ENCODE measurements at places on chromosomes 3 and 15.

- DNase-seq: no peak
Observed at GRCh38 chr3:42572278-42572677, 9.5 kb downstream of the SEC22C start.

DNA sequence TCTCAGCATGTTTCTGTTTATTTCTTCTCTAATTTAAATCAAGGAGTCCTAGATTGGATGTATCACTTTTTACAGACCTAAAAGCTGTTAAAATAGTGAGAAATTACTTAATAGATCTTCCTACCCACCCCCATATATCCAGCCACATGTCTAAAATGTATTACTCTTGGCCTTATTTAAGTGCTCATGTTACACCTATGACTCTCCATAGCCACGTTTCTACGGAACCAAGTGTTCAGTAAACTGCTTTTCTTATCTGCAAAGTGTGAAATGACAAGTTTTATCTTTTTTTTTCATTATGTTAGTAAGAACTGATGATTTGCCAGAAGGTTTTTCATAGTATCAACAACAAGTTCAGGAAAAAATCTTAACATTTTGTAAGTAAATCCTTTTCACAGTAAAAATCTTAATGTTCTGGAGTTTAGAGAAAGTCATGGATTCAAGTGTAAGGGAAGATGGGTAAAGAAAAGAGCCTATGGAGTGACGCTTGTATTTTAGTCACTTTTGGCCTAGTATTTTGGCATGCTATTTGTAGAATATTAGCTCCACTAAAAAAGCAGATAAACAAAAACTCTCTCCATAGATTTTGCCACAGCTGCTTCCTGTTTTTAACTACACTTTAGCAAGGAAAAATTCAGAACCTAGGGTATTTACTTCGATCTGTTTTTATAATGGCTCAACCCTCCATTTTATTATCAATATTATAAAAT, 41.2 kb upstream of the IGSF10 start:
- no peak for DNase-seq

- no peak for DNase-seq
Observed at GRCh38 chr15:92801774-92802464, 98.2 kb upstream of the CHD2 start.

DNA sequence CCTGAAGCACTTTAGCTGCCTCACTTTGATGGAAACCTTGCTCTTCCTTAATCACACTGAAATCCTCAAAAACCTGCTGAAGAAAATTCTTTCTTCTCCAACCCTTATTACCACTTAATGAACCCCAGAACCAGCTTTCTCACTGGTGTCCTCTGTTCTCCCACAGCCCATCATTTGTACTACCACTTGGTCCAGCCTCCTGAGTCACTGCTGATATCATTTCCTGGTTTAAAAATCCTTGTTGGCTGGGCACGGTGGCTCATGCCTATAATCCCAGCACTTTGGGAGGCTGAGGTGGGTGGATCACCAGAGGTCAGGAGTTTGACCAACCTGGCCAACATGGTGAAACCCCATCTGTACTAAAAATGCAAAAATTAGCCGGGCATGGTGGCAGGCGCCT, 418.6 kb upstream of the KCNMB2 start:
- DNase-seq: no peak

DNA sequence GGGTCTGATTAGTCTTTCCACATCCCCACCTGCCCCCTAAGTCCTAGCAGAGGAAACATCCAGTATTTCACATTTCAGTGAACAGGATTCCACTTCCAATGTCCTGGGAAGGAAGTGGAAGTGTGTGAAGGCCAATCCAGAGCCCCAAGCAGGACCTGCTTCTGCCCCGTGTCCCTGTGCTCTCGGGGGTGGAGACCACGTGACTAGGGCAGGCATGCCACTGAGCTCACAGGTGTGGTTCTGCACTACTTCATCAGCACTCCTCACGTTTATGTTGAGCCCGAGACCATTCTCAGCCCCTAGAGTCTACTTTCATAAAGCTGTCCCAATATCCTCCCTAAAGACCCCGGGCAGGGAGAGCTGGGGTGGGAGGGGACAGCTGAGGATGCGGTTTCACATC, 84.3 kb downstream of the RAB11A start:
- no peak for DNase-seq

GRCh38 chr15:39747326-39747725, 35.3 kb downstream of the FSIP1 start:
- DNase-seq: no peak

DNA sequence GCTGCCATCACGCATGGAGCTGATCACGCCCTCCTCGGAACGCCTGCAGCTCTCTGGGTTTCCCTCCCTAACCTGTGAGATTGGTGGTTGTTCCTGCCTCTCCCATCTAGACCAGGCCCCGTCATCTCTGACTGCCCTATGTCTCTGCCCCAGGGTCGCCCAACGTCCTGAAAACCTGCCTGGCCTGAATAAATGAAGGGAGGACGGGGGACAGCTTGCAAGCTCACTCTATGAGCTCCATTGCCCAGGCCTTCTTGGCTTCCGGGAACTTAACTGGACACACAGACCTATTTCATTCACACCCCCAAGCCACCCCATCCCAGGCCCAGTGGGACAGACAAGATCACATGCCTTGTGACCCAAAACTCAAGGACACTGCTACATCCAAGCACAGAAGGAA, 274.2 kb downstream of the XXYLT1 start:
- no peak for DNase-seq

GRCh38 chr3:100709842-100710260, 557 bp downstream of the TFG start:
- DNase-seq: peak; percentile 23

DNA sequence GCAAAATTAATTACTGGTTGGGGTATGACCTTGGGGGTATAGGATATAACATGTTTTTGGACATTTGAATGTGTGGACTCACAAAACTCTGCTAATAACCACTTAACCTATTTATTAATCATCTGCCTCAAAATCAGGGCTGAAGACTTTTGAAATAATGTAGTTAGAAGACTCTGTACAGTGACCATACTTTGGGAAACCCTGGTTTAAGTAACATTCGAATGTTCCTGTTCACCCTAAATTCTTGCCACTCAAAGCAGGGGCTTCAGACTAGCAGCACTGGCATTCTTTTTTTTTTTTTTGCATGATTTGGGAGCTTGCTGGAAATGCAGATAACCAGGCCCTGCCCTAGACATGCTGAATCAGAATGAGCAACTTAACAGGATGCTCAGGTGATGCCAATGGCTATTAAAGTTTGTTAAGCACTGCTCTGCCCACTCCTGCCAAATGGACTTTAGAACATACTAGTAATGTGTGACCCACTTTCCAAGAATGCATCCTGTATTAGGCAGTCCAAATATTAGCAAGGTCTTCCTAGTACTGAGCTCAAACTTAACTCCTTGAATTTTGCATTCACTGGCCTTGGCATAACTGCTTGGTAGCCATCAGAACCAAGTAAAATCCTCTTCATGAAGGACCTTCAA, 12.7 kb upstream of the ST3GAL6 start:
- no peak for DNase-seq

- no peak for DNase-seq
Observed at GRCh38 chr3:41274944-41275668, 75.8 kb downstream of the CTNNB1 start.

- no peak for DNase-seq
Observed at GRCh38 chr3:126456211-126456610, 19.5 kb downstream of the ZXDC start.

DNA sequence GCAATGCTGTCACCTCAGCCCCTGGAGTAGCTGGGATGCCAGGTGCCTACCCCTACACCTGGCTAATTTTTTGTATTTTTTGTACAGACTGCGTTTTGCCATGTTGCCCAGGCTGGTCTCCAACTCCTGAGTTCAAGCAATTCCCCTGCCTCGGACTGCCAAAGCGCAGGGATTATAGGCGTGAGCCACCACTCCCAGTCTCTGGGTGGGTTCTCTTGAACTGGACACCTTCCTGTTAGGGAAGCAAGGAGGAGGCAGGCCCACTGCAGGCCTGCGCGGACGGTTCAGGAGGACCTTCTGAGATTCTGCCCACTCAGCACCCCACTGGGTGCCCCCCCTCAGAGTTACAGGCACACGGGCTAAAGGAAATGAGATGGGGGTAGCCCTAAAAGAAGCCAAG, 73.8 kb upstream of the HERC1 start:
- DNase-seq: no peak

DNA sequence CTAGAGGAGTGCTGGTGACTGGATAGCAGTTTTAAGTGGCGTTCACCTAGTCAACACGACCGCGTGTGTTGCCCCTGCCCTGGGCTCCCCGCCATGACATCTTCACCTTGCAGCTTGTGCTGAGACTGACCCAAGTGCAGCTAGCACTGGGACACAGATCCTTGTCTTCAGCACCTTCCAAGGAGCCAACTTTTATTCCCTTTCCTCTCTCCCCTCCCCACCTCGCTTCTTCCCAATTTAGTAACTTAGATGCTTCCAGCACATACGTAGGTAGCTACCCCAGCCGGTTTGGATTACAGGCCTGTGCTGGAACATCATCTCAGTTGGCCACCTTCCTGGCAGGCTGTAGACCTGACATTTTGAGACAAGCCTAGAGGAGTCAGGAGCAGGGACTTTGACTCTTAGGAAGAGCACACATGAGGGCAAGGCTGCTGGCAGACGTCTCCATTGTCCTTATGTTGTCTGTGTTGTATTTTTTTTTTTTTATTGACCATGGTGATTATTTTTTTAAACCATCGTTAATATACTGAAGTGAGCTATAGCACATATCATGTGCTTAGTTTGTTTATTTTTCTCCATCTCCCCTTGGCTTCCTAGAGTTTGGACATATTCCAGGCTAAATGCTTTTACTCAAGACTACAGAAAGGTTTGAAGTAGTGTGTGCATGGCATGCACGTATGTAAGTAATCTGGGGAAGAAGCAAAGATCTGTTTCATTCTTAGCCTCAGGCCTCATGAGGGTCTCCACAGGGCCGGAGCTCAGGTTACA, 61.1 kb downstream of the AAGAB start:
- no peak for DNase-seq

DNA sequence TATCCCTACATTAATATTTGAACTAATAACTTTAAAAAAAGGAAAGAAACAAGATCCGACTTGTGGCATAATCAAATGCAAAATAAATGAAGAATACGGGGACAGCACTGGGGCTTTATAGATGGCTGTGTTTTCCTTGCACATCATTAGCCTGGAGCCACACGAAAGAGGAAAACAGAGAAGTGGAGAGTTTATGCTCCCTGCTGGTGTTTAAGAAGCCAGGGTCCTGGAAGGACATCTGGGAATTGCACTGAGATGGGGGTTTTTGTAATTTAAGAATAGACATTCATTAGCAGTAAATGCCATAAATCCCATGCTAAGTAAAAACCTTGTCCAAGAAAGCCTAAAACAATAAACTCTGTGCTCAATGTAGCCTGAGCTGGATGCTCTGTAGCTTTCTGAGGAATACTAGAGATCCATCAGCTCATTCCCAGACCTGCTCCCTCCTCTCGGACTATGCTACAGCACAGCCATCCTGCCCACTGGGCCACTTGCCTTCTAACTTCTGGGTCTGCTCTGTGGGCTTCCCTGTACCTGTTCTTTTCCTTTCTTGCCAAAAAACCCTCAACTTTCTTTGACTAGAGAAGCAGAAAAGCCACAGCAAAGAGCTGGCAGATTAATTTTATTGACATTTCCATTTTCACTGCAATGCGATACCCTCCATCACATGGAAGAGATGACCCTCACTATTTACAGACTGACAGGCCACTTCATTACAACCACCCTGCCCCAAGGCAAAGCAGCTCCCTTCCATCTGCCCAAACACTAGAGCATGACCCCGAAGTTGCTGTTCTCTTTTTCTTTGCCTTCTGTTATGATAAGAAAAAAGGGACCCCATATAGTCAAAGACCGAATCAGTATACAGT, 62.3 kb downstream of the MEIS2 start:
- no peak for DNase-seq

GRCh38 chr15:100831467-100831866, 48.2 kb upstream of the ALDH1A3 start:
- no peak for DNase-seq

- no peak for DNase-seq
Observed at GRCh38 chr15:72737061-72737460, 46.5 kb downstream of the ADPGK start.

- peak; percentile 28 for DNase-seq
Observed at GRCh38 chr15:34514251-34514670, 69.2 kb downstream of the GOLGA8B start.

GRCh38 chr3:52471371-52472238, 16.2 kb downstream of the NISCH start:
- DNase-seq: no peak

- no peak for DNase-seq
Observed at GRCh38 chr3:104805508-104805907, 561.2 kb upstream of the ALCAM start.

DNA sequence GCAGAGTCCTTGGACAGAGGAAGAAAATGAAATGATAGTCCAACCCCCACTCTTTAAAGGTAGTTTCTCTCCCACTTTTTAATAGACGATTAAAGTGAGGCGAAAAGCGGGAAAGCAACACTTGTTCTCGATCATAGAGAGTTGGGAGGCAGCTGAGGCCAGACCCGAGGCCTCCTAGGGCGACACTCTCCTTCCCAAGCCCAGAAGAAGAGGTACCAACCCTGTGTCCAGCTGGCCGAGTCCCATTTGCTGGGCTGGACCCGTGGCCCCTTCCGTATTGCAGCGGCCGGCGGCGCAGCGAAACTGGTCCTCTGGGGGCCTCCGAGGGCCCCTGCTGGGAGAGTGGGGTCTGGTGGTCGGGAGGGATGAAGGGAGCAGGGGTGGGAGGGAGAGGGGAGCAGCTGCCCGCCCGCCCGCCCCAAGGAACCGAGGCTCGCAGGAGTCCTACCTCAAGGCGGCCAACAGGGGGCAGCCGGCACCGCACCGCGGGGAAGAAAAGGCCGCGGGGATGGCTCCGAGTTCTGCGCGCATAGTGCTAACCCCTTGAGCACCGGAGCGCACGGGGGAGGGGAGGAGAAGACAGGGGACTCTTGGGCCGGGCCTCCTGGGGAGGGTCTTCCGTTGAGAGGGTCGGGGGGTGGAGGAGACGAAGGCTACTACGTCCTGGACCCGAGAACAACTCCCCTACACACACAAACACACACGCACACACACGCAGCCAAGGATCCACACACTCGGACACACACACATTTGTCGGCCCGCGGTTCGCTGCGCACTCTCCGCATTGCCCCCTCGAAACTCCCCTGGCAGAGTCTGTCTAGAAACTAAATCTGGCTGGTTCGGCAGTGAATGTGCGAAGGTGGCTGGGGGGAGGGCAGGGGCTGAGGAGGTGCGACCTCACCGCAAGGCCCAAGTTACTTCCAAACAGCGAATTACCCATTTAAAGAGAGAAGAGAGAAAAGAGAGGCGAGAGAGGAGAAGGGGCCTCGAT, 2.0 kb downstream of the WNT5A start:
- DNase-seq: no peak

Measured in stimulated activated effector memory CD8-positive, alpha-beta T cell treated with anti-CD3 and anti-CD28 coated beads, Interleukin-12 subunit alpha, Interleukin-12 subunit beta, amount 100 ng/mL, for 72 hours (primary cell).